ENCODE measurements at places on chromosomes 1 and 21.

DNA sequence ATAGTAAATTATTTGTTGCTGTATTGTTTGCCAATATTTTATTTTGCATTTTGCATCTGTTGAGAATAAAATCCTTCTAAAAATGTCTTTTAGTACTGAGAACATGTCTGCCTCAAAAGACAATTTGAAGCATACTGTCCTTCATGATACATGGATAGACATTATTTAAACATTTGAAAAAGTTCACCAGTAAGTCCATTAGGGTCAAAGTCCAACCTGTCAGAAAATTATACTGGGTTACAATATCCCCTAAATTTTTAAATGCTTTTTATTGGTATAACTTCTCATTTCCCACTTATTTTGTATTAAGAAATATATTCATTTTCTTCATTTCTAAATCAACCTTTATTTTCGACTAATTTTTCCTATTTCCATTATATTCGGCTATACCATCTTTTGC lies 9.3 kb downstream of the CHML start:
- no peak for DNase-seq

GRCh38 chr1:92961131-92961895 lies at the start of gene DIPK1A:
DIPK1A (minus strand) TSS chr1:92961462; CDS start chr1:92961429, 33 bp downstream.
- DNase-seq: peak; percentile 90

GRCh38 chr1:109365642-109366204 lies 32.0 kb downstream of the SORT1 start:
- DNase-seq: no peak

DNA sequence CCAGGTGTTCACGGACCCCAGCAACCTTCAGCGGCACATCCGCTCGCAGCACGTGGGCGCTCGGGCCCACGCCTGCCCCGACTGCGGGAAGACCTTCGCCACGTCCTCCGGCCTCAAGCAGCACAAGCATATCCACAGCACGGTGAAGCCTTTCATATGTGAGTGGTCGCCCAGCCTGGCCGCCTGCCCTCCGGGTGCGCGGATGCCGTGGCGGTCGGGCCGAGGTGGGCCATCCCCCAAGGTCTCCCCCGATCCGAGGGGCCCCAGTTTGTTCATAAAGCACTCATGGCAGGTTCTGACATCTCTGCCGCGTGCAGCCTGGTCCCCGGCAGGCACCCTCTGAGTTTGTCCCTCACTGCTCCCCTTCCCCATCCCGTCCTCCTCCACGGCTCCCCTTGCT lies 49.0 kb upstream of the ARHGEF16 start:
- DNase-seq: no peak

- no peak for DNase-seq
These were observed 4.2 kb upstream of the KRTAP12-1 start for GRCh38 chr21:44686000-44686781.
